ENCODE measurements at places on chromosomes 7 and 10. TPM values are rescaled to one million over a fixed set of nuclear protein-coding genes. Genes with fewer than 3 reads are reported as not detected.

DNA sequence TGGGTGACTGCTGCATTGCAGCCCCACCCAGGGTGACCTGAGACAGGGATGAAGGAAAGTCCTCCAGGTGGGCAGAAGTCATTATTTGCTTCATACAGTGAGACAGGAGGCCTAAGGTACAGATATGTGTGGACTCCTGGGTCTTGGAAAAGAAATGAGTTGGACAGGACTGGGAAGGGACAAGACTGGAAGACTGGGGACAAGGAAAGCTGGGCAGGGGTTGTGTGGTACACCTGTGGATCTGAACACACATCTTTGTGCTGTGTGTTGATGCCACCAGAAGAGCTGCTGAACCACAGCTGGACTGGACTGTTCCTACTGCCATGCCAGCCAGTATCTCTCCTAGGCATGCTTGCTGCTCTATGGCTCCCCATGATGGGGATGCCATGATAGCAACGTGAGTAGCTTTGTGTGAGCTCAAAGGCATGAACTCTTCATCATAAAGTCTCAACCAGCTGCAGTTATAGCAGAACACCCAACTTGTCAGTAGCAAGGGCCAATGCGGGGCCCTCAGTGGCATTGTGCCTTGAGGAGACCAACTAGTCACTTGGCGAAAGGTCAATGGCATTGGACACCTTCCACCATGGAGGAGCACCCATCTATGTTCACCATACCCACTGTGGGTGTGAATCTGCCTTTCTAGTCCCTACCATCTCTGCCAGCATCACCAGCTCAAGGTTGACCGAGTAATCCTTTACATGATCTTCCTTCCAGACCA is 76.0 kb upstream of the GRB10 start:
- DNase-seq, result no peak

- DNase-seq, result no peak
Observed at GRCh38 chr10:121556918-121557573, 41.2 kb downstream of the FGFR2 start.

GRCh38 chr7:80078159-80078731 is 56.4 kb upstream of the GNAI1 start:
- DNase-seq, result no peak

DNA sequence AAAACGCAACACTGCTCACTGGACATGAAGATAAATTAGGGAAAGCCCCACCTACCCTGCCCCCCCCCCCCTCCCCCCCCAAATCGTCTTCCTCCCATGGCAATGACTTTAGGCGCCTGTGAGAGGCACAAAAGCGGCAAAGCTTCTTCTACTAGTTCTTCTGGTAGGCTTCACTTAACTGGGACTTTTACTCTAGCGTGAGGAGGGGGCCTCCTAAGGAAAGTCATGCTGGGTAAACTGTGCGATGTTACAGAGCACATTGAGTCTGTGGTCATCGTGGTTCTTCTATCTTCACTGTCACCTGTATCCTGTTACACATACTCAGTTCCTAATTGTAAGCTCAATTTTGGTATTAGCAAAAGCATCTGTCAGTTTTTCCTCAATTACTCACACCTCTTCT is 25.1 kb downstream of the HSPB1 start:
- DNase-seq, result peak; percentile 45

GRCh38 chr7:21671859-21672258 is 129.0 kb downstream of the DNAH11 start:
- no peak for DNase-seq

DNA sequence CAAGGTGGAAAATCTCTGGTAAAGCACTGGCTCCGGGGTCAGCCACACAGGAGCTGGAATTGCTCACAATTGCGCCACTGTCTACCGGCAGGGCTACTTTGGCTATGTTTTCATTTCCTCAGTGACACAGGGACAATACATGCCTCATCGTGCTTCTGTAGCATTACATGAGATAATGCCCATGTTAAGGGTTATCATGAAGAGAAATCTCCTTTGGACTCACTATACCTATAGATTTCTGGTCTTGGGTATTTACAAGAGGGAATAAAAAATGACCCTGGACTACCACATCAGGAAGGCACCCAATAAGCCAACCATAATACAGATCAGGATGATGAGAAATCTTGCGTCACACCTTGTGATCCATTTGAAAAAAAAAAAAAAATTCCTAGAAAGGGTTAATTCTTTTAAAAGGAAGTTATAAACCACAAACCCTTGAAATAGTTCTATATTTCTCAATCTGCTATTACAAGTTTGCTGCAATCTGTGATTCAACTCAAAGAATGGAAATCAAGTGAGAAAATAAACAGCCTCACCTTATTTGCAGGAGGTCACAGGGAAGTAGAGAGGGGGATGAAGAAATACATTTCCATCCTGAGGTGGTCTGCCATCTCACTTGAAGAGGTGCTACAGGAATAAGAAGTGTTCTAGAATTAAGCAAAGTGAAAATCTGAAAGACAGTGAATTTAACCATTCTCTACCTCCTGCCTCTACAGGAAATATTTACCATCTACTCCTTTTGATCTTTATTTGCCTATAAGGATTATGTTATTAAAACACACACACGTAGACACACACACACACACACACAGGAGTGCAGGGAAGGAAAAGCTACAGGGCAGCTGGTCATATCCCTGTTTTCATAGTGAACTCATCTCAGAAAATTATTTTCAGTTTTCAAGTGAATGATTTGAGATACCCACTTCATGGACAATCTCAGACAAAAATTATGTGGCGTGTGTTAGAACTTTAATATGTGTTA is 231.3 kb upstream of the CELF2 start:
- DNase-seq, result no peak

GRCh38 chr7:91083855-91084644 is 180.2 kb upstream of the FZD1 start:
- no peak for DNase-seq

- DNase-seq, result no peak
Observed at GRCh38 chr10:13922586-13922985, 335.8 kb downstream of the PRPF18 start.

GRCh38 chr7:5594616-5595544 is 171.2 kb upstream of the TNRC18 start:
- DNase-seq, result no peak

DNA sequence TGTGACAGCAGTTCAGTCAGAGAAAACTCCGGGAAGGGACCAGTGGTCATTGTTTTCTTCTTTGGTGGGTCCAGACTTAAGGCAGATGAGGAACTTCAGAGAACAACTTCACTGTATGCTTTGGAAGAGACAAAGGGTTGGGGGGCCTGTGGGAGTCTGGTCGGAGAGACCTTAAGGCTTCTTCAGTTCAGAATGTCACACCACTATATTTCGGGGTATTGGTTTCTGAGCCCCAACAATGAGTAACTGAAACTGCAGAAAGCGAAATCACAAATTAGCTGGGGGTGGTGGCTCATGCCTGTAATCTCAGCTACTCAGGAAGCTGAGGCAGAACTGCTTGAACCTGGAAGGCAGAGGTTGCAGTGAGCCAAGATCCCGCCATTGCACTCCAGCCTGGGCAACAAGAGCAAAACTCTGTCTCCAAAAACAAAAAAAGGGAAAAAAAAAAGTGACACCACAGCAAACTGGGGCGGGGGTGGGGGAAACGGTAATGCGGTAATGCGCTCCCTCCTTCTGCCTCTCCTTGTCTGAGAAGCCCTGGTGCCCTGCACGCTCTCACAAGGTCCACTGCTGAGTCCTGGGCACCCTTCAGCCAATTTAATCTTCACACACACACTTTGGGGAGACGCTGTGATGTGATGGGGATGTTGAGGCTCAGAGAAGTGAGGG is 2.2 kb upstream of the ADIRF start:
- DNase-seq, result no peak

DNA sequence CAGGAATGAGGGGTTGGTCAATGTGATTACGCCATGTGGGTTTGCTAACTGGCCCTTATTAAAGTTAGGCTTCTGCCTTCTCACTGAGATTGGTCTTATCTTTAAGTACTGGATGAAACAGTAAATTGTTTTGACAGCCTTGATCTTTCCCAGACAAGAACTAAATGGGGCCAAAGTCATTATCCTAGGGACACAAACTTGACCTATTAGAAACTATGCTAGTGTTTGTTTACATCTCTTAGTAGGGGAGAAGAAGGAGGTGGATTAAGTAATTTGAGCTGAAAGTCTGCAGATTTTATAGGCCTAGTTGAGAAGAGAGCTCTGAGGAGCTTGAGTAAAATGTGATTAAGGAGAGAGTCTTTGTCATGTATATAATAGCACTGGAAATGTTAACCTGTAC is 386.9 kb downstream of the HTR7 start:
- no peak for DNase-seq

DNA sequence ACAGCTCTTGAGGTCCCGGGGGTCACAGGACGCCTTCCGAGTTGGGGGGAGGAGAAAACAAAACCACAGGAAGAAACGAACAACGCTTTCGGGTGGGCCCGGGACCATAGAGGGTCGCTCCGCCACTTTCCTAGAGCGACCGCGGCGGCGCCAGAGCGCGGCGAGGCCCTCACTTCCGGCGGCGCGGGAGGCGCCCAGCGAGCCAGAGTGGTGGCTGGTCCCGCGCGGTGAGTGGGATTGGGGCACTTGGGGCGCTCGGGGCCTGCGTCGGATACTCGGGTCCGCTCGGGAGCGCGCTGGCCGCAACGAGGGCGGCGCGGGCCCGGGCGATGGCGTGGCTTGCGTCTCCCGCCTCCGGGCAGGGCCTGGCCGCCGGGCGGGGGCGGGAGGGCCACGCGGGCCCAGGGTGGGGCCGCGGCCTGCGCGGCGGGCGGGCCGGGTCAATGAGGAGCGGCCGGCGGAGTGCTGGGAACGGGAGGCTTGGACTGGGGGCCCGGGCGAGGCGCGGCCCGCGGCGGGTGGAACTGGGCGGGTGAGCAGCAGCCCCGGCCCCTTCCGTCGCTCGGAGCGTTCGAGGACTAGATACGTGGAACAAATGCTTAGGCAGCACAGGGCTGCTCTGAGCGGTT is at the start of gene ZNF22:
TSS of gene ZNF22 (plus strand) at position 172 of the 629 bp plus-strand sequence. CDS start 2,446 bp downstream, outside the sequence.
- DNase-seq, result no peak

The CASTOR2 gene
- total RNA-seq, result 15.6 TPM

The MKRN1 gene
- total RNA-seq, result 49.5 TPM

The ZNF862 gene
- total RNA-seq, result 7.1 TPM

The CPEB3 gene
- total RNA-seq, result 0.92 TPM

Data from pulmonary artery endothelial cell (primary cell).